ENCODE measurements at places on chromosomes 5 and 9.
A peak's percentile ranks its signal among the peaks of the same experiment; 100 is the strongest.

DNA sequence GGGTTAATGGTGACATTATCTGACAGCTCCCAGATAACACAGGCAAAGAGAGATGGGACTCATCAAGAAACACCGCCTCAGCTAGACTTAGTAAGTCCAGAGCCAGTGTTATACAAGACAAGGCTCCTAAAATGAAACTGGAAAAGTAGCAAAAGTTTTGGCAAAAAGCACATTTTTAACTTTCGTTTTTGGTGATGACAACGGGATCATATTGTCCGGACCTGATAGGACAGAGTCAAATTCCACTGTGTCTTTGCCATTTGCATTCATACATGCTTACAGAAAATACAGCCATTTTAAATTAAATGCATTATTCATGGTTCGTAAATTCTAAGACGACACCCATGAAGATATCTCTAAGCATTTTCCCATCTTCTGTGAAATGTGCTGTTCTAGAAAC lies 152.1 kb downstream of the CRB2 start:
- no peak for DNase-seq

DNA sequence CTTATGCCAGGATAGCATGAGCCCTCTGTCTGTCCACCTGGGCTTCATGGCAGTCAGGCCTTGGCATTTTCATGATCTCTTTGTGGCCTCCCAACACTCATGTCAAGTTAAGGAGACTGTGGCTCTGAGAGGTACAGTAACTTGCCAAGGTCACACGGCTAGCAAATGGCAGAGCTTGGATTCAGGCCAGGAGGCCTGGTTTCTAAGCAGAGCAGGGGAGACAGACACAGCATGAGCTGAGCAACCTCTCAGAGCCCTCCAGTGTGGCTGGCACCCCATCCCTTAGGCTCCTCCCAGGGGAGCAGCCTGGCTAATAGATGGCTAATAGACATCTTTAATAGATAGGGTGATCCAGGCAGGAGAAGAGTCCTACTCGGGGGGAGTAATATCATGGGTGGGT lies 4.1 kb downstream of the SYNPO start:
- DNase-seq = no peak

DNA sequence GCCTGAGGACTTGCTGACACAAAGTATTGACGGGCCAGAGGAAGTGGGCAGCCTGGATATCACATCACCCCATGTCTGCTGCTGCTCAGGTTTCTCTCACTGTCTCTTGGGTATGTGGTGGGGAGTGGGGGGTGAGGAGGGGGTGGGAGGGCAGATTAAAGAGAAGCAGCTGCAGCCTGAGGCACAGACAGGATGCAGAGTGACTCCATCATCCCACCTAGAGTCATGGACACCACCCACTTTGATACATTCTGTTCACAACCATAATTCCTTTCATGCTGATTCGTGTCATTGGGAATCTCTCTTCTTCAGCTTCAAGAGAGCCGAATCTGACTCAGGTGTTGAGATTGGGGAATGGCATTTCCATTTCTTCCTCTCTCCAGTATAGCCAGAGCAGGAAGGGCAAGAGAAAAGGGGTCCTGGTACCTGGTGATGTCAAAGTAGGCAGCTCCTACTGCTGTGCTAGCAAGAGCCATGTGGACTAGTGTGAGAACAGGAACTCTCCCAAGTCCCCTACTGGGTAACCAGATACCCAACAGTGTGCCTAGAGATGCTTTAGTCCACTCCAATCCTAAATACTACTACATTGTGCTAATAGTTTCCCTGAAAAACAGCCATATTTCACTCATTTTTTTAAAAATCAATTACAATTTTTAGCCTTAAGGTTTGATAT lies 22.4 kb downstream of the GRAMD2B start:
- no peak for DNase-seq

GRCh38 chr9:117044241-117044640 lies 357.1 kb downstream of the TRIM32 start:
- DNase-seq = no peak

- DNase-seq = peak; percentile 88
Measured at GRCh38 chr5:73370640-73371583, 77.7 kb downstream of the FOXD1 start.

GRCh38 chr9:85045271-85045670 lies 375.7 kb downstream of the NTRK2 start:
- no peak for DNase-seq

GRCh38 chr5:123085638-123086286 lies 3.3 kb upstream of the PRDM6 start:
- no peak for DNase-seq

GRCh38 chr9:69121155-69122081 lies 52.7 kb upstream of the TJP2 start:
- no peak for DNase-seq

DNA sequence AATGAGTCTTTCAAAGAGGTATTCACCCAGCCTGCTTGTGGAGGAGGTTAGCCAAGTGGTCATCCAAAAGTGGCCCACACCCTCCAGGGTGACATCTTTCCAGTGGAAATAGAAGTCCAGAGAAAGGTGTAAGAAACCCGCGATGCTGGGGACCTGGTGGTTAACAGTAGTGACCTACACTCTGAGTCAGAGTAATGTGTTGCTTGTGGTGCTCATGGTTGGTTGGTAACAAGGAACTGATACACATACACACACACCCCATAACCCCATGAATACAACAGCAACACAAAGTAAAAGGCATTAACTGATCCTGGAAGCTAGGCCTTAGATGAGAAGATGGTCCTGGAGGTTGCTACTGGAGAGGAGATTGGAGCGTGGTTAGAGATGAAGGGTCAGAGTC lies 26.9 kb downstream of the MRPS30 start:
- no peak for DNase-seq

- no peak for DNase-seq
Measured at GRCh38 chr9:117643288-117643654, 60.9 kb upstream of the TLR4 start.

- no peak for DNase-seq
Measured at GRCh38 chr5:132203464-132203818, 24.2 kb downstream of the P4HA2 start.

GRCh38 chr9:18490641-18491370 lies 16.9 kb downstream of the ADAMTSL1 start:
- peak; percentile 98 for DNase-seq

DNA sequence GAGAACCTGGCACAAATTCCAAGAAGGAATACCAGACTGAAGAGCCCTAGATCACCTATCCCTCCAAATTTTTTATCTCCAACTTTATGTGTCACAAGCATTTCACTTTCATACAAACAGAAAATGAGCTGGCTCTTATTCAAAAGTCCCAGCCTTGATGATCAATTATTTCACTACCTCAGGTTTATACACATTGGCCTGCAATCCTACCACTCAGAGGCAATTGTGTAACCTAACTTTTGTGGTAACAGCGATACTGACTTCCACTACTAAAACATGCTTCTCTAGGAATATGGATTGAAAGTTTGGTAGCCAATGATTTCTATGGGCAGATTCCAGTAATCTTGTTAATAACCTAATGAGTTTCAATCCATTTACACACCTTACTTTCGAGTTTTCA lies 10.5 kb downstream of the RNF38 start:
- DNase-seq = no peak

- no peak for DNase-seq
Measured at GRCh38 chr5:124745007-124745927, 1.2 kb downstream of the ZNF608 start.

DNA sequence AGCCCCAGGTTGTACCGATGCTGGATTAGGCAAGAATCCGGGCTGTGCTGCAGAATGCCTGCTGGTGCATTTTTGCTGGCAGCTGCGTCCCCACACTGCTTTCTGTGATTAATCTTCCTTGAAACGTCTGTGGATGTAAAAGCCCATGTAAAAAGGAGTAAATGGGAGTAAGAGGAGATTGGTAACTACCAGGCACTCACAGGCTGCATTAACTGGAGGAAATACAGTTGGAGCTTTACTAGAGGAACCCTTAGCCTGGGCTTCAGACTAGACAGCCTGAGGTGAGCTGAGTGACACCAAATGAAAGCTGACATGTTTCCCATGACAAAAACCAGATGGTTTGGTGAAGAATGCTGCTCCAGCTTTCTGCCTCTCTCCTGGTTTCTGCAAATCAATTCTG lies 190.4 kb upstream of the GAS1 start:
- DNase-seq = no peak

GRCh38 chr5:140725799-140726471 lies 25.7 kb downstream of the ZMAT2 start:
- peak; percentile 61 for DNase-seq

DNA sequence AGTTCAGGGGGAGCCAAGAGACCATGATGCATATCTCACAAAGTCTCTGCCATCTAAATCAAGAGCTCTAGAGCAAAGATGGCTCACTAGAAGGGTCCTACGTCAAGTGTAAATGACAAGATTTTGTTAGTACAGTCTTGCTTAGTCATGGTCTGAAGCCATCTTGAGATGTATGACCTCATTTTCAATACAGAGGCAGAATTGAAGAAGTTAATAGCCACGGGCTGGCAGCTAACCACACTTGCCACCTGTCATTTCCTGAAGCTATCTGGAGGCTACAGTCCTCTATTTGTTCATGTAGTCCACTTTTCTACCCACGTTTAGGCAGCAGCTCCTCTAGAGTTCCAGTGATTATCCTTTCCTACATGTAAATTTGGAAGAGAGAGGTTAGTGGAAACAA lies 231.7 kb upstream of the CDH12 start:
- DNase-seq = no peak

GRCh38 chr5:40991168-40991980 lies 79.8 kb downstream of the MROH2B start:
- DNase-seq = no peak

DNA sequence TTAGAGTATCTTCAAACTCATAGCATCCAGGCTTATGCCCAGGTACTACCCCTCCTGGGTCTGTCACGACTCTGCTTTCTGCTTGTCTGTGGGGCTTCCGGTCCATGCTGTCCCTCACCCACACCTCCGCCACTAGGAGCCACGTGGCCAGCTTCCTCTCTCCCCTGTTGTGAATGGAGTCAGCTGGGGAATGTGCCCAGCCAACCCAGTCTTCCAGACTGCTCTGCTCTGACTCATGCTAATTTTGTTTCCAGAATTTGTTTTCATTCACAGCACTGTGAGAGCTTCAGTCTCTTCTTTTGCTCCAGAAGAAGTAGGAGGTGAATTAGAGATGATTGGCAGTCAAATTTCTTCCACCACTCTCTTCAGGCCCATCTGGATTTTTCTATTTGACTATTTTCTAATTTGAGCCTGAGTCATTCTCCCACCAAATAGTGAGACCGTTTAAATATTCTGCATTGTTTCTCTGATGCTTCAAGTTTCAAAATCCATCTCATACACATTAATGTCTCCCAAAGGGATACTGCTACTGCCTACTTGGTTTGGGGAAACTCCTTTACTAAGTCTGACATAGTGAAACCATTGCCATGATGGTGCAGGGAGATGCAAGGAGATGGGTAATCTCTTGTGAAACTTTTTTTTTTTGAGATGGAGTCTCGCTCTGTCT lies 424.1 kb upstream of the KIF2A start:
- peak; percentile 14 for DNase-seq

GRCh38 chr5:79743846-79744605 lies 54.4 kb downstream of the CMYA5 start:
- DNase-seq = no peak

DNA sequence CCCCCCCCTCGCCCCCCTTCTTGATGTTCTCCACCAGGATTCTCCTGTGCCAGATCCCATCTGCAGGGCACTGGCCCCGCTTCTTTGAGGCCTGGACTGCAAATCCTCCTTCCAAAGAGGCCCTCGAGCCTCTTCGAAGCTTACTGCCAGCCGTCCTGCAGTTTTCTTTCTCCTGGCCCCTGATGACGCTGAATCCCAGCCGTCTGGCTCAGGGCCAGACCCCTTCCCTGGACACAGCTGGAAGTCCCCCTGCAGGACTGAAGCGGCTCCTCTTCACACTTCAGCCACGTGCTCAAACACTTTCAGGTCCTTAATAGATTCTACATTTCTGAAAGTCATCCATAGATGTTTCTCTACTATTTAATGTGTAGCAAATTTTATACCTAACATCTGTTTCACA lies 121.5 kb downstream of the EHMT1 start:
- peak; percentile 10 for DNase-seq

GRCh38 chr9:84485539-84485938 lies 145.0 kb upstream of the SLC28A3 start:
- DNase-seq = no peak

Measured in fibroblast of skin of left biceps (primary cell).